ENCODE measurements at places on chromosomes 11 and 22.

DNA sequence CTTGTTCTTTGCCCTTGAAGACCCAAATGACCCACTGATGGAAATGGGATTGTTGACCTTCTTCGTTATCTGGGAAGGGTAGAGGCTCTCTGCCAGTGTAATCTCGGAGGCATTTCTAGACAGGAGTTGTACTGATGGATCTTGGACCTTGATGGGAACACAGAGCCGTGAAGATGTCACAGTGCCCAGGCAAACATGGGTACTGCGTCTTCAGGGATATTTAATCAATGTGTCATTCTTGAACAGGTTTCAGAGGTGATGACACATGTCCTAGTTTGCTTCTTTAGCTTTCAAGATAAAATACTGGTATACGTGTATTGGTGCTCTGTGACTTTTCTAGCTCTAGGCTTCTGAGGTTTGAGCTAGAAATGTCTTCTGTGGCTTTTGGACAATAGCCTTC, 6.2 kb downstream of the LDLRAD3 start:
- no peak for DNase-seq

DNA sequence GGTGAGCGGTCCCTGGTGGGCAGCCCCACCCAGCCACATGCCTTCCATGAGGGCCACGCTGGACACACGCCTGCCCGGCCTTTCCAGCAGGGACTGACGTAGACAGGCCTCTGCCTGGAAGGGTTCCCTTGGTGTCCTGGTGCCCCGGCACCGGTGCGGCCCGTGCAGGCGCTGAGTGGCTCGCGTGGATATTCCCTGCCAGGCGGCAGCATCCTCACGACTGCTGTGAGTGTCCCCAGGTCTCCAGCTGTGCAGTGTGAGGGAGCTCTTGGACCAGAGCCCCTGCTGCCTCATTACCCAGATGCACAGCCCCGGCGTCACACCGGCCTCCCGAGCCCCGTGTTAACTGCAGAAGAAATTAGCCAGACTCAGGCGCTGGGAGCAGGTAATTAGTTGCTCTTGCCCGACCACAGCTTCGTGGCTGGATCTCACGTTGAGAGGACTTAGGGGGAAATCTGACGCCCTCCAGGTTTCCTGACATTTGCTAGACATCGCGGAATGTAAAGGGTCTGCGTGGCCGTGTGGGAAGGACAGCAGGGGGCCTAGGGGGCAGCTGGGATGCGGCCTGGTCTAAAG, 1196.3 kb downstream of the BRD1 start:
- DNase-seq: no peak

DNA sequence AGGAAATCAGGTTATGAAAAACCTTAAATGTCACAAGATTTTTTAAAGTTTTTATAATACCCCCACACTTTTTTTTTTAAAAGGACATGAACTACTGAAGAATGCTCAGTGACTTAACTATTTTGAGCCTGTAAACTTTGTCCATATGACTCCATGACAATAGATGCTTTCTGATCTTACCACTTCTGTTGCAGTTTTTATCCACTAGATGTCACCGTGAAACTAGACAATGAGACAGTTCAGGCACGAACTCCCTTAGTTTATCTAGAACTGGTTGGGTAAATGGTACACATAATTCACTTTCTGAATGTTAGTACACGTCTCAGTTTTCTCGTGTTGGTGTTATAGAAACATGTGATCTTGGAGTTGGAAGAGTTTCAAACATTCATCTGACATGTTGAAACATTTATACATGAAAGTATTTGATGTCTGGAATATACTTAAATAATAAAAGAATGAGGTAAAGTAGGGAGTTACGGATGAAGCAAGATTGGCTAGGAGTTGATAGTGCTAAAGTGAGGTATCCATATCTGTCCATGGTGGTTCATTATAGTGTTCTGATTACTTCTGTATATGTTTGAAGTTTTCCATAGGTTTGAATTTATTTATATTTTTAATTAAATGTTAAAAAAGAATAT, 8.1 kb downstream of the CCDC15 start:
- peak; percentile 63 for DNase-seq

DNA sequence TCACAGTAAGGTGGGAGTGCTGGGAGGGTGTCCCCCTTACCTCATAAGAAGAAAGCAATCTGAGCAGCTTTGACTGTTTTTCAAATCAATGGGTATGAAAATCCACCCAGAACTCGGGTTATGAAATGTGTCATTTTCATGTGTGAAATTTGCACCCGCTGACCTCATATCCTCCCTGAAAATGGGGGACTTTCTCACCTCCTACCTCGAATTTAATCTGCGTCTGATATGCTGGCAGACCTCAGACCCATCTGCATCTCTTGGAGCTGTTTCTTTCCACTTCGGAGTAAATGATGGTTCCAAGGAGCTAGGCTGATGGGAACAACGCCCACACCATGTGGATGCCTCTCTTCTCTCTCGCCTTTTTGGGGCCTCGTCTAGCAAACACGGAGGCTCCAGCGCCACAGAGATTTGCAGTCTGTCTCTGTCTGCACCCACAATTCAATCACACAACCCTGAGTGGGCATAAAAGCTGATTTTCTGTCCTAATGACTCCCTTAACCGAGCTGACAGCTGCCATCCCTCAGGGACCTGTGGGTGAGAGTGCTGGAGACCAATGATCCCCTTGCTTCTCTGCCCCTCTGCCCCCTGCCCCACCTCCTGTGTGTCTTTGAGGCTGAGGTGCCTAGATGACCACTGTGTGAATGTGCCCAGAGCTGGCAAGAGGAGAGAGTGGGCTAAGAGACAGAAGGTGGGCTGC, 71.0 kb downstream of the TRIM29 start:
- no peak for DNase-seq

- no peak for DNase-seq
These were observed 8.1 kb upstream of the OR5AL1 start for GRCh38 chr11:56404393-56404792.

DNA sequence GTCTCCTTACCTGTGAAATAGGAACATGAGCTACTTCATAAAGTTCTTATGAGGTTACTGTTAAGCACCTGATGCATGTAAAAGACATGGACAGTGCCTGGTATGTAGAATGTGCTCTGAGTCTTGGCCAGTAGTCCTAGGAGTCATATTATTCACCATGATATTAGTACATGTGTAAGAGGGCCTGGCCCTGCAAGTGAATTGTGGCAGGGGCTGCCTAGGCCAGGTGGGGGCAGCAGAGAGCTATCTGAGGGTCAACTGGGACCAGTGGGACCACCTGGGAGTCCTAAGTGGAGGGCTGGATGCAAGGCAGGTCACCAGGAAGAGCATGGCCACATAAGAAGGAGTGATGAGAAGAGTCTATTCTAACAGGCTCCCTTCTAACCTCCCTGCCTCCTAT, 529.5 kb downstream of the SOX6 start:
- peak; percentile 13 for DNase-seq

DNA sequence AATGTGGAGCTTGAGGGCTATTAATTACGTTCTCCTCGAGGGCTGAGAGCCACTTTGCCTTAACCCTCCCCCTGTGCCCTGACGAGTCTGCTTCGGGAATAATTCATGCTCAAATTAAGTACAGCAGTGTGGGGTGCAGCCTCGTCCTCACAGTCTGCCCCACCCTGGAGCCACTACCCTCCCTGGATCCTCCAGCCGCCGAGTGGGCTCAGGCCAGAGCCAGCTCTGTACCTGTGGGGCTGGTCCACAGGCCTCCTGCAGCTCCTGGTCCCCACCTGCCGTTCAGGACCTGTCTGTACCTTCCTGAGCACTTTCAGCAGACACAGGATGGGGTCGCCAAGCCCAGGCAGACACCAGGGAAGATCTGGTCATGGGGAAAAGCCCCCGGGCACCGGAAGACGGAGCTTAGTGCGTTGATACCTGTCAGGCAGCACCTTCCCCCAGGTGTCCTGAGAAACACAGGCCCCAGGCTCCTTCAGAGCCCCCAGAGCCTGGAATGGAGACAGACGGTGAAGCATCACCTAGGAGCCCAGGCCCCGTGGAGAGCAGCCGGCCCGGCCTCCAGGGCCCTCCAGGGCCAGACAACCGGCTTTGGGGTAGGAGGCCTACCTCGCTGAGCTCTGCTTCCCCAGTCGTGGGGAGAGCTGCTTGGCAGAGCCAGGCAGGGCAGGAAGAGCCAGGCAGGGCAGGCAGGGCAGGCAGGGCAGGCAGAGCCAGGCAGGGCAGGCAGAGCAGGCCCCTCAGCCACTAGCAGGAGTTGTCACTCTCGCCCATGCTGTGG, 9.7 kb downstream of the TSPAN32 start:
- DNase-seq: no peak

GRCh38 chr11:65219930-65220213, 38.1 kb downstream of the CAPN1 start:
- no peak for DNase-seq

DNA sequence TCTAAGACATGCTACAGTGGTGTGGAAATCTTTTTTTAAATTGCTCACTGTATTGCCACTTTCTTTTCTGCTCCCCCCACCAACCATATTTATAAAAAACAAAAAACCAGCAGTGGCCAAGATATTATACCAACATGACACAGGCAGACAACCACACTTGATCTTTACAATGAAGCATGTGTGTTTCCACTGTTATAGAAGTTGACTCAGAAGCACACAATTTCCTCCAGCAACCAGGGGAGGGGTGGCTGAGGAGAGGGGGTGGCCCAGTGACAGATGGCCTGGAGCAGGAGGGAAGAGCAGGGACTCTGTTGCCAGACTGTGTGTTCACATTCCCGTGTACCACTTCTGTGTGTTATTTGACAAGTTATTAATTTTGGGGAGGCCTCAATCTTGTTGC, 14.8 kb downstream of the CD59 start:
- no peak for DNase-seq

GRCh38 chr11:31218847-31219246, 150.7 kb downstream of the DCDC1 start:
- no peak for DNase-seq

DNA sequence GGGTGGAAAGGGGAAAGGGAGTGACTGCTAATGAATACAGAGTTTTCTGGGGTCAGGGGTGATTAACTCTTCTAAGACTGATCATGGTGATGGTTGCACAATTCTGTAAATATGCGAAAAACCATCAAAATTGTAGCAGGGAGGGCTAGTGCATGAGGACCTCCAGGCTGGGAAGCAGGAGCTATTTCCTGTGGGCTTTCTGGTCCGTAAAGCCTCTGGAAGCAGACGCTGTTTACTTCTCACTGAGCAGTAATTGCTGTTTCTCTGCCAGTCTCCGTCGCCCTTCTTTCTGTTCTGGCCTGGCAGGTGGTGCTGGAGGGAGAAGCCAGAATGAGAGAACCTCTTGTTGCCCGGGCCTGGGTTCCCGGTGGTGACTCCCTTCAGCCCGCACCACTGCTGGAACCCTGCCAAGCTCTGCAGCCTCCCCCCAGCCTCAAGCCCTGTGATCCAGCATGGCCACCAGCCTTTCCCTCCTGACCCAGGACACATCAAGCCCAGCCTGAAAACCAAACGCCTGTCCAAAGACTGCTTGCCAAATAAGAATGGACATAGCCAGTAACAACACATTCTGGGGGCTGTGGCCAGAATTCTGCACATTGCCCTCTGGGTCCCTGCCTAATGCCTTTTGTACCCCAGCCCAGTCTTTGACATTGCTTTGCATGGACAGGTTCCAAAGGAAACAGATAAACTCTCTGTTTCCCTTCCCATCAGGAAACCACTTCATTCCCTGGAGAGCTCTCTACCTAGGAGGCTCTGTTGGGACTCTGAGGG, 201.0 kb upstream of the NAV2 start:
- DNase-seq: peak; percentile 78

- DNase-seq: no peak
These were observed 141.0 kb downstream of the SOX6 start for GRCh38 chr11:16215352-16215751.

GRCh38 chr11:102486584-102486983, 34.0 kb upstream of the TMEM123 start:
- no peak for DNase-seq

DNA sequence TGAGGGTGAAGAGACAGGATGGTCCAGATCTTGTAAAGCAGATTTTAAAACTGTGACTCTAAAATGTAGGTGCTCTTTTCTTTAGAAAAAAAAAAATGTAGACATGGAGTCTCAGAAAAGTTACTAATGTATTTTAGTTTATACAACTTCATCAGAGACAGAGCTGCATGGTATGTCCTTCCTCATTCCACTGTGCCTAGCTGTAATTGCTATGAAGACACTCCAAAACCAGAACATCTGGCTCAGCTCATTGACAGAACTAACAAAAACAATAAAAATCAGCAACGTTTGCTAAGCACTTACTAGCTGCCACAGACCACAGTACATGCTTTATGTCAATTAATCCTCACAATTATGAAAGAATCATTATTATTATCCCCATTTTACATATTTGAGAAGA, 160.7 kb downstream of the BARX2 start:
- DNase-seq: no peak

- no peak for DNase-seq
These were observed 32.1 kb upstream of the SOX10 start for GRCh38 chr22:38016182-38017151.

GRCh38 chr11:61959678-61960077, 7.8 kb downstream of the FTH1 start:
- no peak for DNase-seq

GRCh38 chr22:44102121-44102520, 78.0 kb downstream of the PARVB start:
- DNase-seq: no peak

- no peak for DNase-seq
These were observed 55.0 kb downstream of the TRAF6 start for GRCh38 chr11:36454941-36455631.

- DNase-seq: no peak
These were observed 3.0 kb downstream of the BACE1 start for GRCh38 chr11:117313091-117313490.

GRCh38 chr11:134045799-134046635, 22.9 kb upstream of the JAM3 start:
- peak; percentile 53 for DNase-seq

GRCh38 chr11:125772834-125773505, 5.7 kb downstream of the PATE2 start:
- DNase-seq: no peak

DNA sequence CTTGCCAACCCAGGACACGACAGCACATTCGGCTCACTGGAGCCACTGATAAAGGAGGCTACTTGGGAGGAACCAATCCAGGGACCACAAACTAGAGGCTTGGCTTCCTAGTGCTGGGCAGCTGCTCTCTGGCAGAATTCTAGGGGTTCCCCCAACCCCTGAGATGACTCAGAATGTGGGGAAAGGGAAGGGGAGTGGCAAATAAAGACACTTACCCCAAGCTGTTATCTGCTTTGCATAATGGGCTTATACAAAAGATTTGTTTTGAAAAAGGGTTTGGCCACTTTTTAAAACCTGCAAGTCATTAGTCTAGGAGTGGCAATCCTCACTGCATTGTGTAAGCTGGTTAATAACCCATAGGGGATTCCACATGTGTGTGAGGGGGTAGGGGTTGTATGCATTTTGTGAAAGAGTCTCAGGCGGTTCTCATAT, 64.1 kb upstream of the LMO1 start:
- DNase-seq: no peak

DNA sequence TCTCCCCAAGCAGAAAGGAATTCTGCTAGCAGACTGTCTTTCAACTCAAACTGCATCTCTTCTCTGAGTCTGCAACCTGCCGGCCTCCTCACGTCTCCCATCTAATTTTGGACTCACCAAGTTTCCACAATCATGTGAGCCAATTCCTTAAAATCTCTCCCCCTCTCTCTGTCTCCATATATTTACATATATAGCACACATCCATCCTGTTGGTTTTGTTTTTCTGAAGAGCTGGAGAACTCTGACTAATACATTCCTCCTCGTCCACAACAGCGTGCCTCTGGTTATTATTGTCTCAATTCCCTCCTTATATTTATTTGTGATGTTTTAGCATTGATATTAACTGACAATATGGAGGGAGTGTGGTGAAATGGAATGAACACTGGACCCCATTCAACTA, 29.6 kb upstream of the FJX1 start:
- no peak for DNase-seq

GRCh38 chr22:29734838-29735237, 15.0 kb downstream of the CABP7 start:
- no peak for DNase-seq

GRCh38 chr11:9180784-9181183, 84.4 kb downstream of the DENND5A start:
- no peak for DNase-seq
